ENCODE measurements at places on chromosomes 5 and 9.

DNA sequence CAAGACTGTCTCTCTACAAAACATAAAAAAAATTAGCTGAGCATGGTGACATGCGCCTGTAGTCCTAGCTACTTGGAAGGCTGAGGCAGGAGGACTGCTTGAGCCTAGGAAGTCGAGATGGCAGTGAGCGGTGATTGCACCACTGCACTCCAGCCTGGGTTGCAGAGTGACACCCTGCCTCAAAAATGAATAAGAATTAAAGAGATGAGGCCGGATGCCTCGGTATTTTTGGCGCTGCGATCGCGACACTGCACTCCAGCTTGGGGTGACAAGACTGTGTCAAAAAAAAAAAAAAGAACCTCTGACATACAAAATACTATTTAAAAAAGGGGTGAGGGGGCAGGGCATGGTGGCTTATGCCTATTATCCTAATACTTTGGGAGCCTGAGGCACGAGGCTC is 7.3 kb downstream of the GPBP1 start:
- no peak for DNase-seq

- no peak for DNase-seq
Measured at GRCh38 chr5:173777149-173777548, 111.0 kb upstream of the CPEB4 start.

- DNase-seq: peak; percentile 90
Measured at GRCh38 chr5:72107131-72107900, at the start of gene MAP1B. MAP1B (plus strand) TSS chr5:72107475; CDS start chr5:72107532, 57 bp downstream.

DNA sequence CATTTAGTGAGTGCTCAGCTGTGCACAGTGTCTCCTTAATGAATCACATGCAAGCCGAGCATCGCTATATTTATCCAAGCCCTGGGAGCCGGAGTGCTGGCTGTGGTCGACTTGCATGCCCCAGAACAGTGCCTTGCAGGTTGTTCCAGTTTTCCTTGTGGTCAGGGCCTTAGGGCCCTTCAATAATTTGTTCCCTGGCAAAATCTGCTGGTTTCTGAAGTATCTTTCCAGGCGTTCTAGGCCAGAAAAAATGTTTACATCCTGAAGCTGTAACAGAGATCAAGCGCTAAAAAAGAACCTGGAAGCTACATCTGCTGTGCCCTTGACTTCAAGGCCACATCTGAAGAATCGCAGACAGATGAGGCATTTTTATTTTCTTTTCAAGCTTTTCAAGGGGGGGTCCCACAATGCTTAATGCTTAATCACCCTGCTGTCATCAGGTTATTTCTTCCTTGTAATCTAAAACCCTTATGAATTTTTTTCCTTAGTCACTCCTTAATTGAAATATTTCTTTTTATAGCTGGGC is 105.8 kb downstream of the DOCK2 start:
- DNase-seq: no peak

GRCh38 chr9:34125681-34126206 is 754 bp downstream of the DCAF12 start:
- DNase-seq: peak; percentile 8

All from cerebellum (tissue), 4 donors.